ENCODE measurements at places on chromosomes 7 and 10.
A peak's percentile ranks its signal among the peaks of the same experiment; 100 is the strongest.

DNA sequence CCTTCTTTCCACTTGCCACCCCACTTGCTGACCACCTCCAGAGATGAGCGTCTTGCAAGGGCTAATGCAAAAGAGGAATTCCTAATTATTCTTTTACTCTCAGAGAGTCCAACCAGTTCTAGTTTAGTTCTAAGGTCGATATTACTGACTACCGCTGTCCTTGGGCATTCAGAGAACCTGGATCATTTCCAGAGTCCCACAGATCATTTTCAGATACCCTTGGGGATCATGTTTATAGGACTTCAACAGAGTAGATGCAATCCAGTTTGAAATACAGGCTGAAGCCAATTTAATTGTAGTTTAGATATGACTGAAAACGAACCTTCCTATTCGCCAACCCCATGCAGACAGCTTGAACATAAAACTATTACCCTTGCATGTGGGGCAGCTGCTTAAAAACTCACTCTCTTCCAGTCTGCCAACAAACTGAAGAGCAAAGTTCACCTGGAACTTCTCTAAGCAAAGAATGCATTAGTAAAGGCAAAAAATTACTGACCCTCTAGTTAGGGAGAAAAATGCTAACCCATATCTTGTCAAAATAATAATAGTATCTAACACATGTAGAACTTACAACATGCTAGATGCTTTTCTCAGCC is 22.4 kb downstream of the CFAP69 start:
- no peak for DNase-seq

DNA sequence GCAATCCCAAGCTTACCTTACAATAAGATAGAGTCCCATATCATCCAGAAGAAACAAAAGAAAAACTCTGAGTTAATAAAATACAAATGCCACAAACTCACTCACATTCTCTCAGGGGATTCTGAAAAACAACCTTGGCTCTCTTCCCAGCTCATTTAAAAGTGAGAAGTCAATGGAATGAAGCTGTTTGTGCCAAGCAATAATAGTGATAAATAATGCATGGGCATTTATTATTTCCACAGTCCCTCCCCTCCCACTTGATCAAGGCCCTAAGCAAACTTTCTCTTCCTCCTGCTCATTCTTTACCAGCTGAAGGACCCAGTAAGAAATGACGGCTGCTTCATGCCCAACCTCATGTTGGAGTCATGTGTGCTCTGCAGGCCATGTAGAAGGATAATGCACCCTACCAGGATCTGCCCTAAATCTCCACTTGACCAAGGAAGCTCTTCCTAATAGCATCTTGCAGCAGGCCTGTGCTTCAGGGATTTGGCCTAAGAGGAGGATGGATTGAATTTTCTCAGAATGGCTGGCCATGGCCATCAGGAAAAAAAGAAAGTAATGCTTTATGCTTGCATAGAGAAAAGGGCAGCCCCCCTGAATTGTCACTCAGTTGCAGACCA is 451.3 kb downstream of the GPAM start:
- no peak for DNase-seq

DNA sequence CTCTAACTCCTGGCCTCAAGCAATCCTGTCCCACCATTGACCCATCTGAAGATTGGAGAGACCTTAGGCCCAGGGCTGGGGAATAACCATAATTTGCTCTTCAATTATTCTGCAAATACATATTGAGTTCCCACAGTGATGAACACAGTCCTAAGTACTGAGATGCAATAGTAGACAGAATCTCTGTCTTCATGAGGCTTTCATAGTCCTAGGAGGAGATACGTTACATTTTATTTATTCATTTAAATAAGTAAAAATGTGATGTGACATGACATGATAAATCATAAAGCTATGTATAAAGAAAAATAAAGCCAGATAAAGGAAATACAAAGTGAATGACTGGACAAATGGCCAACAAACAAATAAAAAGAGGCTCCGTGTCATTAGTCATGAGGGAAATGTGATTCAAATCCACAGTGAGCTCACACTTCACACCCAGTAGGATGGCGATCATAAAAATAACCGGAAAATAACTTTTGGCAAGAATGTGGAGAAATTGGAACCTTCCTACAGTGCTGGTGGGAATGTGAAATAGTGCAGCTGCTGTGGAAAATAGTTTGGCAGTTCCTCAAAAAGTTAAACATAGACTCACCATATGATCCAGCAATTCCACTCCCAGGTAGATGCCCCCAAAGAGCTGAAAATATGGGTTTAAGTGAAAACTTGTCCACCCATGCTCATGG is 52.1 kb upstream of the JCAD start:
- no peak for DNase-seq

DNA sequence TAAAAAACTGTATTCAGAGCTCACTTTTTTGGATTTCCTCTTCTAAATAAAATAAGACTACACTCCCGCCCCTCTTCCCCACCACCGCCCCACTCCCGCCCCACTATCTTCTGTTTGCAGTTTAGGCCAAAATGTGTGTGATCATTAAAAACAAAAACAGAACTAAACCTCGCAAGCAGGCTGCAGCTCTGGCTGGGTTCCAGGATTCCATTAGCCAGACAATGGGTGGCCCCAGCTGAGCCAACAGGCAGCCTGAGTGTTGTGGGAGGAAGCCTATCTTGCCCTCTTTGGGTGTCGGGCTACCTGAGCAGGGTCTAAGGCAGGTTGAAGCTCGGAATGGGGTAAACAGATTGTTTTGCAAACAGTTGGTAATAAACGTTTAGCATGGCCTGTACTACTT is 41.7 kb downstream of the ARL4A start:
- no peak for DNase-seq

DNA sequence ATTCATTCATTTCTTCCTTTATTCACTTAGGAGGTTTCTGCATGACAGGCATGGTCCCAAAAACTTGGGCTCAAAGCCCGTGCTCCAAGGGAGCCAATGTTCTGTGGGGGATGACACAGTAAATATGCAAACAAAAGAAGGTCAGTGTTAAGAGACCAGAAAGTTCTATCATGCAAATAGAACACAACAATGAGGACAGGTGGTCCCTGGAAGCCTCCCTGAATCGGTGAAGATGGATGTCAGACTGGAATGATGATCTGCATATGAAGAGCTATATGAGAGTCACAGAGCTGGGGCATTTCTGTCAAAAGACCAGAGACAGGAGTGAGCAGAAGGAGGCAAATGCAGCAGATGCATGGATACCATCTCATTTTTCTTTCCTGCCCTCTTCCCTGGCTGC is 129.0 kb downstream of the ABCA13 start:
- no peak for DNase-seq

GRCh38 chr7:136050462-136050847 is 73.3 kb upstream of the MTPN start:
- no peak for DNase-seq

DNA sequence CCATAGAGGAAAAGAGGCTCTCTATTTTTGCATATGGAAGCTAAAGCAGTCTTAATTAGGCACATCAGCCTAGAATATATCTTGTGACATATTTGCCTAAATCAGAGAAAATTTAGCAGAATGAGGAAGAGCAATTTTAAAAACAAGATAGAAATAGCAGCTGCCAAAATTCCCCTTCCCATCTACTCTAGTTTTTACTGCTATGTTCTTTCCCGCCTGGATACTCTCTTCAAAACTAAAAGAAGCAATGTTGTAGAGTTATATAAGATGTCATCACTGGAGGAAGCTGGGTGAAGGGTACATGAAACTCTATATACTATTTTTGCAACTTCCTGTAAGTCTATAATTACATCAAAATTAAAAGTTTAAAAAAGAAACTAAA is 87.0 kb downstream of the ARMH3 start:
- DNase-seq: no peak

GRCh38 chr7:154433632-154434598 is 381.7 kb downstream of the DPP6 start:
- DNase-seq: no peak

GRCh38 chr10:119817991-119818888 is 54.4 kb downstream of the MCMBP start:
- no peak for DNase-seq

- peak; percentile 1 for DNase-seq
Measured at GRCh38 chr10:123043409-123043925, 34.7 kb downstream of the ACADSB start.

DNA sequence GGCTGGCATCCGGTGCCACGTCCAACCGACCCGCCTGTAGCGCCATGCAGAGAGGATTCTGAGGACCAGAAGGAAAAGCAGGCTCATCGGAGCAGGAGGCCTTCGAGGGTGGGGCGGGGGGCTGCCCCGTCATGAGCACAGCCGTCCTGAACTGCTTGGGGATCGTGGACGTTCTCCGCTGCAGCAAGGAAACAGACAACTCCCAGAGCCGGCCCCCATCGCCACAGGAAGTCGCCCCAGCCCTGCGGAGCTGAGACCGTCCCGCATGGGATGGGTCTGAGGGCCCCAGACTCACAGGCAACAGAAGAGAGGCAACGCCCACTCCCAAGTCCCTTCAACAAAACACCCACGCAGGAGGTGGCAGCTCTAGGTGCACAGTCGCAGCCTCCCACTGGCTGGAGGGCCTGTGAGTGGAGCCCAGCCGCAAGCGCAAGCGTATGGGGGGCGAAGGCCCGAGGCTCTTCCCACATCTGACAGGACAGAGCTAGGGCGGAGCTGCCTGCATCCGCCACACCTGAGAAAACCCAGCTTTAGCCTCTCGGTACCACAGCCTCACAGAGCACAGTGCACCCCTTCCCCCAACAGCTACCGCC is 64.7 kb upstream of the TNRC18 start:
- DNase-seq: no peak

DNA sequence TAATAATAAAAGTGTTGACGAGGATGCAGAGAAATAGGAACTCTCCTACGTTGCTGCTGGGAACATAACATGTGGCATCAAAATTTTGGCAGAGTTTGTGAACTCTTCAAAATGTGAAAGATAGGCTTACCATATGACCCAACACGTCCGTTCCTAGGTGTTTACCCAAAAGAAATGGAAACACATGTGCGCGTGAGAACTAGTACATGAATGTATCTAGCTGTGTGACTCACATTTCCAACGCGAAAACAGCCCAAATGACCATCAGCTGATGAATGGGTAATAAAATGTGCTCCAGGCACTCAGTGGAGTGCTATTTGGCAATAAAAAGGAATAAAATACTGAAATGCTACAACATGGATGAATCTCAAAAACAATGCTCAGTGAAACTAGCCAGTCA is 10.4 kb upstream of the ELFN1 start:
- DNase-seq: no peak

DNA sequence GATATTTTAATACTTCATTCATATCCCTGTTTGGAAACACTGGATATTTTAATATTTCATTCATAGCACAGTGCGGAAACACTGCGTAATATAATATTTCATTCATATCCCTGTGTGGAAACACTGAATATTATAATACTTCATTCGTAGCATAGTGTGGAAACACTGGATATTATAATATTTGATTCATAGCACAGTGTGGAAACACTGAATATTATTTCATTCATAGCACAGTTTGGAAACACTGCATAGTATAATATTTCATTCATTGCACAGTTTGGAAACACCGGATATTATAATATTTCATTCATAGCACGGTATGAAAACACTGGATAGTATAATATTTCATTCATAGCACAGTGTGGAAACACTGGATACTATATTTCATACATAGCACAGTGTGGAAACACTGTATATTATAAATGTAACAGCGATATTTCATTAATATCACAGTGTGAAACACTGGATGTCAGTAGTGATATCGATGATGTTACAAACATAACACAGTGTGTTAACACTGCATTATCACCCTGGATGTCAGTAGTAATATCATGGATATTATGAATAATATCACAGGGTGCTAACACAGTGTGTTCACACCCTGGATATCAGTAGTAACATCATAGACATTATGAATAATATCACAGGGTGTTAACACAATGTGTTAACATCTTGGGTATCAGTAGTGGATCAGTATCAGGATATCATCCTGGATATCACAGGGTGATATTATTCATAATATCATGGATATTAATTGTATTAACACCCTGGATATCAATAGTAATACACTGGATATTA is 2.9 kb upstream of the TMEM225B start:
- DNase-seq: no peak

DNA sequence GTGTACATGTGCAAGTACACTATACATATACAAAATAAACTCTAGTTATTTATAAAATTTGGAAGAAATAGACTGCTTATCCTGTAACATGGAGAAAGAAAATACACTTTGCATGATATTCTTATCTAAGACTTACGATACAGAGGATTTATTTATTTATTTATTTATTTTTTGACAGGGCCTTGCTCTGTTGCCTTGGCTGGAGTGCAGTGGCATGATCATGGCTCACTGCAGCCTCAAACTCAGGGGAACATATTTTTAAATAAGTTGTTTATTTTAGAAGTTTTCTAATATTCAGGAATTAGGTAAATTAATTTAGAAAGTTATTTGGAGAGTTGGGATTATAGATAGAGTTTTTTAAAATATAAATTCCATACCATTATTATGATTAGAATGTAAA is 116.7 kb downstream of the GPR85 start:
- DNase-seq: no peak

DNA sequence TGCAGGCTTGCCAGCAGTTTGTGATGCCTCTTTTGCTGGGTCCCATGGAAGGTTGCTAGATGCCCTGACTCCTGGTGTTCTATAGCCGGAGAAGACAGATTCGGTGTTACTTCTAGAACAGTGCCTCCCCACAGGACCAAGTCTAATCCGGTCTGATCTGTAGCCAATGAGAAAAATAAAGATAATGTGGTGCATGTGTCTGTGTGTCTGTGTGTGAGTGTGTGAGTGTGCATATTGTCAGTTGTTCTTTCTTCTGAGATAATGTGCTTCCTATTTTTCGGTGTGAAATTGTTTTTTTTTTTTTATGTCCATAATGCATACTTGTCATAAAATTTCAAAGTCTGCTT is 29.7 kb upstream of the ZNRF2 start:
- DNase-seq: no peak

- DNase-seq: no peak
Measured at GRCh38 chr10:88833156-88833555, 18.5 kb downstream of the ANKRD22 start.

DNA sequence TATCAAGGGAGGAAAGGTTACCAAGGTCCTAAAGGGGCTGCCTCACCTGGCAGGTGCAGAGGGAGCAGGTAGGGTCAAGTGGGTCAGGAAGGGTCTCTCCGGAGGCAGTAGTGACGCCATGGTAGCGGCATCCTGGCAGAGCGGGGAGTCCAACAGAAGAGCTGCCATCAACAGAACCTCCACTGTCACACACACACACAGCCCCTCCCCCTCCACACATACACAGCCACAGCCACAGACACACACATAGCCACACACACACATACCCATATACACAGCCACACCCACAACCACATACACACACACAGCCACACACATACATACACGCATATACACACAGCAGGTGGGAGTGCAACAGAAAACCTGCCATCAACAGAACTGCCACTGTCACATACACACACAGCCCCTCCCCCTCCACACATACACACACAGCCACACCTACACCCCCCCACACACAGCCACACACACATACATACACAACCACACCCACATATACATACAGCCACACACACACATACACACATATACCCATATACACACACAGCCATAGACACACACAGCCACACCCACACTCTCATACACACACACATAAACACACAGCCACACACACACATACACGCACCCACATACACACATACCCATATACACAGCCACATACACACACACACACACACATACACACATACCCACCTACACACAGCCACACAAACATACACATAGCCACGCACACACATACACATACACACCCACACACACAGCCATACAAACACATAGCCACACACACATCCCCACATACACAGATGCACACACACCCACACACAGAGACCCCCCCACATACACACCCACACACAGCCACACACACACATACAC is 23.1 kb downstream of the KCP start:
- no peak for DNase-seq

- no peak for DNase-seq
Measured at GRCh38 chr7:140899883-140900282, 24.8 kb downstream of the BRAF start.

- DNase-seq: no peak
Measured at GRCh38 chr7:9324513-9324912, 891.1 kb downstream of the NXPH1 start.

All from NCI-H187 treated with DMSO at 0.1 percent for 48 hours (cell line).